Inflammatory macrophage (primary cell): ENCODE measurements at places on chromosomes 16 and 17.

DNA sequence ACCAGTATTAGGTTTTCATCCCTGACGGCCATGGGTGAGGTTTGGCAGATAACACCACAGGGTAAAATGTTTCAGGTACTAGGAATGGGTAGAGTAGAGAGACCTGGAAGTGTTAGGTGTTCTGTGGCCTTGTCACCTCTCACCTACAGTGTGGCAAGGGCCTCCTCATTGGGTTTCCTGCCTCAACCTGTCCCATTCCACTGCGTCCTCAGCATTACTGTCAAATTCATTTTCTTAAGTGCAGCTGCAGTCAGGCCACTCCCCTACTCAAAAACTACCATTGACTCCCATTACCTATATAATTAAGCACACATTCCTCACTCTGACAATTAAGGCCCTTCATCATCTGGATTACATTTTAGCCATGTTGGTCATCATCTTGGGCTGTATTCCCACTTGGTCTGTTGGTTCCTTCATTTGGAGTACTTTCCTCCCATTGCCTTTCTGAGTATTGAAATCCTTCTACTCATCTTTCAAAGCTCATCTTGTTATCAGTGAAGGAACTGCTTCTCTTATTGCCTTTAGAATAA lies 64.5 kb downstream of the NUP88 start:
- no peak for DNase-seq

- no peak for DNase-seq
These were observed 44.1 kb upstream of the MGAT5B start for GRCh38 chr17:76824093-76824492.

DNA sequence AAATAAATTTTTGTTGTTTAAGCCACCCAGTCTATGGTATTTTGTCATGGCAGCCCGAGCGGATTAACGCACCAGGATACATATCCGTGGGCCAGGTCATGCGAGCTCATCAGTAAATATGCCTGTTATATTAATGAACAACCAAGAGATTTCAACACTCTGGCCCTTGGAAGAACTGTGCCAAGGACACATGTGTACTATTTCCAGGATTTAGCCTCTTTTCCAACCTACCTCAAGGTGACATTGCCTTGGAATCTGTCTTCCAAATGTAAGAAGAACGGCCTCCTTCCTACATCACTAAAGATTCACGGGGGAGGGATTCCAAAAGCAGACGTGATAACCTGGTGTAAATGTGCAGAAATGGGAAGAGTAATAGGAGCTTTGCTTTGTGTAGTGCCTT lies 72.8 kb upstream of the DYNLRB2 start:
- DNase-seq = no peak

DNA sequence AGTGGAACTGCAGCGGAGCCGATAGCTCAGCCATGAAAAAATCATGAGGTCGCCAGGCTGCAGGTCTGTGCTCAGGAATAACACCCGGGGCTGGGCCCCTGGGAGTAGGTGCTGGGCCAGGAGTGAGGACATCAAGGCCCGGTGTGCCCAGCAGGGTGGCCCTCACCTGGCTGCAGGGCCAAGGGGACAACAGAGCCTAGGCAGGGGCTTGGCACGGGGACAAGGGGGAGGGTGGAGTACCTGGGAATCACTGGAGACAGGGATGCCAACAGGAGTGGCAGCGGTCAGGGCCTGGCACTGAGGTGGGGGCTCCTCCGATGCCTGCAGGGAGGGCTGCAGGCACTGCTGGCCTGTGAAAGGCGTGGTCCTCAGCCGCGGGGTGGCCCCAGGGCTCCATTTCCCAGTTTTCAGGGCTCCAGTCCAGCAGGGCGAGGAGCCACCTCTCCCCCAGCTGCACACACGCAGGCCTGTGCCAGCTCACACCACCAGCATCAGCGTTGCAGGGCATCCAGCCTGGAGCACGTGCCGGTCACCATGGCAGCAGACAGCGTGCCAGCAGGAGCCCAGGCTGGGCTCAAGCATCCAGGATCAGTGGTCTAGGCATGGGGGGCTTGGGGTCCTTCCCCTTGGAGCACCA lies 4.7 kb upstream of the FSCN2 start:
- DNase-seq = no peak

GRCh38 chr17:73060721-73061120 lies 31.8 kb downstream of the SLC39A11 start:
- DNase-seq = peak; percentile 40

DNA sequence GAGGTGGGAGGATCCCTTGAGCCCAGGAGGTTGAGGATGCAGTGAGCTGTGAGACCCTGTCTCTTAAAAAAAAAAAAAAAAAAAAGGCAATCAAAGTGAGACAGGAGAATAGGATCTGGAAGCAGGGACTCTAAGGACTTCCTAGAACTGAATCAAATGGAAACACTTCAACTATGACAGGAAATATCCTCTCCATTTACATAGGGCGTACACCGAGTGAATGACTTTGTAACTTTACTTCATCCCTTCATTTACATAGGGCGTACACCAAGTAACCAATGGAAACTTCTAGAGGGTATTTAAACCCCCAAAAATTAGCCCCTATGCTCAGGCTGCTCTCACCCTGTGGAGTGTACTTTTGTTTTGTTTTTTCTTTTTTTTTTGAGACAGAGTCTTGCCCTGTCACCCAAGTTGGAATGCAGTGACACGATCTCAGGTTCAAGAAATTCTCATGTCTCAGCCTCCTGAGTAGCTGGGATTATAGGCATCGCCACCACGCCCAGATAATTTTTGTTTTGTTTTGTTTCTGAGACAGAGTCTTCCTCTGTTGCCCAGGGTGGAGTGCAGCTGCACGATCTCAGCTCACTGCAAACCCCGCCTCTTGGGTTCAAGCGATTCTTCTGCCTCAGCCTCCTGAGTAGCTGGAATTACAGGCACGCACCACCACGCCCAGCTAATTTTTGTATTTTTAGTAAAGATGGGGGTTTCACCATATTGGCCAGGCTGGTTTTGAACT lies 9.6 kb upstream of the PRPSAP1 start:
- DNase-seq = no peak

GRCh38 chr17:15431766-15432165 lies 35.7 kb downstream of the CDRT4 start:
- DNase-seq = no peak
